Neural crest cell (in vitro differentiated cells): ENCODE measurements at places on chromosomes 11 and 22. TPM values are rescaled to one million over a fixed set of nuclear protein-coding genes. Genes with fewer than 3 reads are reported as not detected.

The HEPN1 gene
- not detected in 2 replicates for total RNA-seq

The UPK3A gene
- total RNA-seq = not detected in 2 replicates

The NAALAD2 gene
- total RNA-seq = 16.1 and 16.7 TPM in 2 replicates

The DDTL gene
- not detected in 2 replicates for total RNA-seq

The HBG2 gene
- total RNA-seq = not detected in 2 replicates

The AQP11 gene
- 1.9 and 2.1 TPM in 2 replicates for total RNA-seq

The OR8G5 gene
- not detected in 2 replicates for total RNA-seq

The TRPT1 gene
- total RNA-seq = 40.2 and 43.2 TPM in 2 replicates

The APOA5 gene
- not detected in 2 replicates for total RNA-seq

The HPX gene
- 4.3 and 6.0 TPM in 2 replicates for total RNA-seq

The CDKN1C gene
- total RNA-seq = 78.3 and 80.0 TPM in 2 replicates

The MMP27 gene
- not detected in 2 replicates for total RNA-seq

The PATE2 gene
- 0.70 TPM in 1 of 2 replicates, not detected in the other for total RNA-seq

The USP2 gene
- total RNA-seq = 3.4 and 3.7 TPM in 2 replicates

The MAPK8IP1 gene
- total RNA-seq = 36.6 and 38.7 TPM in 2 replicates

The LRRN4CL gene
- total RNA-seq = 1.6 and 1.8 TPM in 2 replicates

The VPREB1 gene
- not detected in 2 replicates for total RNA-seq

The DEPDC7 gene
- 3.9 and 4.2 TPM in 2 replicates for total RNA-seq

The KCTD14 gene
- 1.4 and 1.6 TPM in 2 replicates for total RNA-seq

The OR10S1 gene
- not detected in 2 replicates for total RNA-seq

The JAML gene
- not detected in 2 replicates for total RNA-seq

The TEX12 gene
- 0.41 TPM in 1 of 2 replicates, not detected in the other for total RNA-seq

The OR2AT4 gene
- total RNA-seq = not detected in 2 replicates

The APOBEC3B gene
- 12.3 and 14.5 TPM in 2 replicates for total RNA-seq

The APOL1 gene
- total RNA-seq = not detected in 2 replicates

The ELFN2 gene
- total RNA-seq = 0.09 and 0.27 TPM in 2 replicates

The TSPAN32 gene
- not detected in 2 replicates for total RNA-seq
